ENCODE measurements at places on chromosomes 12 and 14. TPM values are rescaled to one million over a fixed set of nuclear protein-coding genes. Genes with fewer than 3 reads are reported as not detected.

GRCh38 chr14:23285530-23286019 lies 357 bp downstream of the HOMEZ start:
- DNase-seq = no peak

GRCh38 chr12:107388263-107388662 lies 294.9 kb upstream of the CRY1 start:
- no peak for DNase-seq

DNA sequence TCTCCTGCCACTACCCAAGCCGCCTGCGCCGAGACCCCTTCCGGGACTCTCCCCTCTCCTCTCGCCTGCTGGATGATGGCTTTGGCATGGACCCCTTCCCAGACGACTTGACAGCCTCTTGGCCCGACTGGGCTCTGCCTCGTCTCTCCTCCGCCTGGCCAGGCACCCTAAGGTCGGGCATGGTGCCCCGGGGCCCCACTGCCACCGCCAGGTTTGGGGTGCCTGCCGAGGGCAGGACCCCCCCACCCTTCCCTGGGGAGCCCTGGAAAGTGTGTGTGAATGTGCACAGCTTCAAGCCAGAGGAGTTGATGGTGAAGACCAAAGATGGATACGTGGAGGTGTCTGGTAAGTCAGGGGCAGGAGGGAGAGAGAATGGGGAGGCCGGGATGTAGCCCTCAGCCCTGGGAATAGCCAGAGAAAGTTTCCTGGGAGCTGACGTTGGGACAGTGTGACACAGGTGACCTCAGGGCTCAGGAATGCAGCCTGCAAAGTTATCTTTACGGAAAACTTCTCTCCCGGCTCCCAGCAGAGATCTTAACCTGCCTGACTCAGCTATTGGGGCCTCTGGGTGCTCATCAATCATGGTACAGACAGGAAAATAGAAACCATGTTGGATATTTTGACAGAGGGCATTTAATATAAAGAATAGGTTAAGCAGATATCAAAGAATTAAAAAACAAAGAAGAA lies 747 bp downstream of the HSPB8 start:
- no peak for DNase-seq

DNA sequence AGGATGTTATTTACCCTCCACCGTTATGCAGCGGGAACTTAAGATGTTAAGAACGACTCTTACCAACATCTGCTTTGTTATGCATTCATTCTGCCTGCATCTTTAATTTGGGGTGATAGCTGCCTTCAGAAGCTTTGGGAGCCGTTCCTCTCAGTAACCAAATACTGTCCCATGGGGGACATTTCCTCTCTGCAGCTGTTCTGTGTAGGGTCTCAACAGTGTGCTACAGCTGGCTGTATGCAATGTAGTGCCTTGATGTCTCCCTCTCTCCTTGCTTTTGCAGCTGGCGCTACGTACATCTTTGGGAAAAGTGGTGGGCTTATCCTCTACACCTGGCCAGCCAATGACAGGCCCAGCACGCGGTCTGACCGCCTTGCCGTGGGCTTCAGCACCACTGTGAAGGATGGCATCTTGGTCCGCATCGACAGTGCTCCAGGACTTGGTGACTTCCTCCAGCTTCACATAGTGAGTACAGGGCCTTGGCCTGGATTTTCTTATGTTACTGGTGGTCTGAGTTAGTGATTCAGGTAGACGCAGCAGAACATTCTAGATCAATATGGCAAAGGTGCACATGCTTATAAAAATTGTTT lies 744.3 kb downstream of the DIO2 start:
- no peak for DNase-seq

DNA sequence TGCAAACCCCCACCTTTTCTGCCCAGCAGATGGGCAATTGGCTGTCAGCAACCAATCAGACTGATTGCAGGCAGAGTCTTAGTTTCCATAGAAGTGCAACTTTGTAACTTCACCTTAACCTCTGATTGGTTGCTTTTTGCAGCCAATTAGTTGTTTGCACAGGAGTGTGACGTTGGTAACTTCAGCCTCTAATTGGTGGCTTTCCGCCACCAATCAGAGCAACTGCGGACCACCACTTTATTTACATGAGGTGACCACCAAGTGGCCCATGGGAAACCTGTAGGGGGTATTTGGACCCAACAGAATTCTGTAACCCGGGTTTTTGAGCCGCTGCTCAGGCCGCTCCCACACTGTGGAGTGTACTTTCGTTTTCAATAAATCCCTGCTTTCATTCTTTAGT lies 32.3 kb downstream of the CDKN1B start:
- no peak for DNase-seq

DNA sequence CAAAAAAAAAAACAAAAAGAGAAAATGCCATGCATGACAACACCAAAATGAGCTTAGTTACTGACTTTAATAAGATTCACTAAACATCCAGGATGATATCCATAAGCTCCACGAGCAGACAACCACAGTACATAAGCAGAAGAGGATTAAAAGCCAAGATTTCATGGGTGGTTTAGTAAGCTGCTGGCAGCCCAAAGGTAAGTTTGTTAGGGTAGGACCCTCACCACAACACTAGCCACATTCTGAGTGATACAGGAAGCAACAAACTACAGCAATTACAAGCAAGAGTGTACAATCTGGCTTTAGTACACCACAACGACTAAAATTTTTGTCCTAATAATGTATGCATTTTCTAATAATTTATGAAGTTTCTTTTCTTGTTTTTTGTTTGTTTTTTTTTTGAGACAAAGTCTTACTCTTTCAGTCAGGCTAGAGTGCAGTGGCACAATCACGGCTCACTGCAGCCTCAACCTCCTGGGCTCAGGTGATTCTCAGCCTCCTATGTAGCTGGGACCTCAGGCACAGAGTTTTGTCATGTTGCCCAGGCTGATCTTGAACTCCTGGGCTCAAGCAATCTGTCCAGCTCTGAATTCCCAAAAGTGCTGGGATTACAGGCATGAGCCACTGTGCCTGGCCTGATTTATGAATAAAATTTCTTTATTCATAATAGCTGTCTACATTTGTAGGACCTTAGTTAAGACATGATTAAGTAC lies 221.4 kb downstream of the MED13L start:
- DNase-seq = no peak

GRCh38 chr14:93751946-93752655 lies 36.2 kb downstream of the PRIMA1 start:
- DNase-seq = no peak

- DNase-seq = no peak
Observed at GRCh38 chr14:51515611-51516010, 136.1 kb upstream of the FRMD6 start.

GRCh38 chr12:62861586-62861985 lies 73.4 kb downstream of the PPM1H start:
- no peak for DNase-seq

- no peak for DNase-seq
Observed at GRCh38 chr12:26277506-26278246, 82.3 kb downstream of the SSPN start.

DNA sequence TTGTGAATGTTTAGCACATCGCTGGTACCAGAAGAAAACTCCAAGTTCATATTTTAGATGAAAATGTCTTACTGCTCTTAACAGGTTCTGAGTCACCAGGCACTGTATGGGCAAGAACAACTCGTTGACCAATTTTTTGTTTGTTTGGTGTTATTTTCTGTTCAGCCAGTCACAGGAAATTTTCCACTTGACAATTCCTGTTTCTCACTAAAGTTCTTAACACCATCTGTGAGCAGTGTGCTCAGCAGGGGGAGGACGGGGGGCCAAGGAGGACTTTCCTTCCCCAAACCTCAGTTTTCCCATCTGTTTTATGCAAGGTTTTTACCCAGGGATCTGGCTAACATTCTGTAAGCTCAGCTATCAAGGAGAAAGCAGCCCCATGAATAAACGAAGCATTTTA lies 3.0 kb downstream of the NUAK1 start:
- DNase-seq = no peak

GRCh38 chr12:74144396-74144795 lies 393.2 kb upstream of the ATXN7L3B start:
- no peak for DNase-seq

- no peak for DNase-seq
Observed at GRCh38 chr12:68140556-68140955, 19.0 kb downstream of the IFNG start.

DNA sequence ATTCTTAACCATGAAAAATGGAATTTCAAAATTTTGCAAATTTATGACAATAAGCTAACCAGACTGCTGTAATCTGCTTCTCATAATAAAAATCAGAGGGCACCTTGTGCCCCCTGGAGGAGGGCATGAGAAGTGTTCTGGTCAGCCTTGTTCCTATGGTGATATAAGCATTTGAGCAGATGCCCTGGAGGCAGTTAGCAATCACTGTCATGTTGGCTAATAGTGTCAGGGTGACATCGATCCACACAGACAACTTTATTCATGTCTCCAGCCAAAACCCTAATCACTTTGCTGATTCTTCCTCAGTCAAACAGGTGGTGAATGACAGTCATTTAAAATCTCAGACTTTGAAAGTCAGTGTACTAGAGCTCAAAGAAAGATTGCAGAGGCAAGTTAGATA lies 943.0 kb downstream of the GALC start:
- DNase-seq = no peak

DNA sequence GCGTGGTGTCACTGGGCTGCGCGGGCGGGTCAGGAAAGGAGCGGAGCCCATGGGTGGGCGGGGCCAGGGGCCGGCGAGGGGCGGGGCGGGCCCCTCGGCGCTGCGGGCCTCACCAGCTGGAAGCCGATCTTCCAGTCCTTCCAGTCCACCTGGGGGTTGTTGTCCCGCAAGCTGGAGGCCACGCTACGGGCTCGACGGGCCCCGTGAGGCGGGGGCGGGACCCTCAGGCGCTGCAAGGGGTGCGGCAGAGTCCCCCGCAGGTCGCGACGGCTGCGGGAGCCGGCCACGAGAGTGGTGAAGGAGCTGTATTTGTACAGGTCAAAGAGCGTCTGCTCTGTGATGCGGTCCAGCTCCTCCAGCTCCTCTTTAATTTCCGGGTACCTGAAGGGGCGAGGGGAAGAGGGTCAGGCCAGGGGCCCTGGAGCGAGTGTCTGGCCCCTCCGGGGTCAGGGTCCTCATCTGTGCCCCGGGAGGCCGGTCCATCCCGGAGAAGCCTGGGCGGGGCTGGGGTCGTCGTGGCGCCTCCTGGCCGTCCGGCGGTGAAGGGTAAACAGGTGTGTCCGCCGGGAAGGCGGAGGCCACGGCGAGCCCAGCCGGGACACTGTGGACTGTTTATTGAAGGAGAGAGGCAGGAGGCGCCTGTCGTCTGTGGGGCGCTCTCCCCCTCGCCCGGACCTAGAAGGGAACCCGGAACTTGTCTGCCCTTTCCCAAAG lies 11.9 kb downstream of the SCNN1A start:
- peak; percentile 71 for DNase-seq

DNA sequence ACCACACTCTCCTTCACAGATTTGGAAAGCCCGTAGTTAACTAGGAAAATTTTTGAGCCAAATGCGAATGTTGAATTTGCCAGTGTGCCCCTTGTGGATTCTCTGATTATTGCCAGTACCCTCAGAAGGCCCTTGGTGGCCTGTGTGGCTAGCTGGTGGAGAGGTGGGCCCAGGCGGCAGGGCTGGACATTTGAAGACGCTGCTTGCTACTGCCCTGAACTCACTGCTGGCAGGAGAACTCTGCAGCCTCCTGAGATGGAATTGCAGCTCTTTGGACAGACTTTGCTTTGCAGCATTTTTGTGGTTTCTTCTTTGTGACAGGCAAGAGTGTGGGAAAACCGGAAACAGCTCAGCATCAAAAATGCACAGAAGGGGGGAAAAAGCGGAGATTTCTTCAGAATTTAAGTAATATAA lies 97.6 kb downstream of the TGFB3 start:
- DNase-seq = no peak

DNA sequence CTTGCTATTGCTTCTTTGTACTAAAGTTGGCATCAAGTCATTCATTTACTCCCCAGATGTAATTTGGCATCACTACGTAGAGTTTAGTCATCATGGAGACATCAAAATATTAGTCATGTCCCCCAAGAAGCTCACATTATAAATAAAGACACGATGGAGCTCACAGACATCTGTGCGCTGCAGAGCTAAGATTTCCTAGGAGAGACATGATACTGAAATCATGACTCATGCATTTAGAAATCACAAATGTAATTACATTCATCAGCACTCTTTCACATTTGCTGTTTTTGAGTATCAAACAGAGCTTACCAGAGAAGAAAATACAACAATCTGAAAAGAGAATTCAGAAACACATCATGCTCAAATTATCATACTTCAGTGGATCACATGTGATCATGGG lies 169.8 kb downstream of the LRIG3 start:
- no peak for DNase-seq

GRCh38 chr12:1559676-1560091 lies 34.7 kb downstream of the FBXL14 start:
- DNase-seq = no peak

DNA sequence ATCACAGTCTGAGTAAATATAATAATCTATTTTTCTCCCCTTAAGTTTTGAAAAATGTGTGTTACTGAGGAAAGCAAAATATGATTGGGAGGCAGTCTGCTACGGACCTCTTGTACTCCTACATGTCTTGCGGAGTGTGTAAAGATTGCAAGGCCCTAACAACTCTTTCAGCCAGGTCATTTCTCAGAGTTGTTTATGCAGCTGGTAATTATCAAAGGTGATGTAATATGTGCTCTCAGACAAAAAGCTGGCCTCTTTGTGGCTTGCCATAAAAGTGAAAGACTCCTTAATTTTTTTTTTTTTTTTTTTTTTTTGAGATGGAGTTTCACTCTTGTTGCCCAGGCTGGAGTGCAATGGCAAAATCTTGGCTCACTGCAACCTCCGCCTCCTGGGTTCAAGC lies 40.5 kb upstream of the MON2 start:
- no peak for DNase-seq

- DNase-seq = no peak
Observed at GRCh38 chr12:76755829-76756379, 8.0 kb upstream of the ZDHHC17 start.

- DNase-seq = no peak
Observed at GRCh38 chr12:69332815-69333358, 15.3 kb upstream of the LYZ start.

DNA sequence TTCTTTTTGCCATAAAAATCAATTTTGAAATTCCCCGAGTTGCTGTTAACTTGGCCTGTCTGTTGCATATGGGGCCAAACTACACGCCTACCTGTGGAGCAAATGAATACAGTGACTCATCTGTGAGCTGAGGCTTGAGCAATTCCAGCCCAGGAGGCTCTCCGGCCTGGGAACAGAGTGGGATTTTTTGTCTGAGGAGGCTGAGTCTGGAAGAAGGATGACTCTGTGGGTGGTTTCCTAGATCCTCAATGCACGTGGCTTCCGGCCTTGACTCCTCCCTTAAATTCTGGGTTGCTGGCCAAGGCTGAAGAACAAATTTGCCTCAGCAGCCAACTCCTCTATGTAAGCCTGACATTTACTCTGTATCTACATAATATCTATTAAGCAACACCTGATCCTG lies 124.1 kb downstream of the SSPN start:
- DNase-seq = no peak

The ABCC9 gene
- total RNA-seq = not detected

The KLRD1 gene
- total RNA-seq = 1.1 TPM

The MYF5 gene
- not detected for total RNA-seq

The CRIP1 gene
- 875 TPM for total RNA-seq

The SLC38A2 gene
- total RNA-seq = 267 TPM

The FITM1 gene
- total RNA-seq = 1.4 TPM

The KRT85 gene
- not detected for total RNA-seq

The RNFT2 gene
- total RNA-seq = 9.0 TPM

The SLC16A7 gene
- 20.4 TPM for total RNA-seq

The APOLD1 gene
- 9.9 TPM for total RNA-seq

The ALDH1L2 gene
- total RNA-seq = 1.9 TPM
